Smooth muscle cell of the brain vasculature (primary cell): ENCODE measurements at places on chromosomes 7 and 10.
A peak's percentile ranks its signal among the peaks of the same experiment; 100 is the strongest.

- peak; percentile 87 for DNase-seq
These were observed 180.3 kb upstream of the GRB10 start for GRCh38 chr7:50962962-50963374.

DNA sequence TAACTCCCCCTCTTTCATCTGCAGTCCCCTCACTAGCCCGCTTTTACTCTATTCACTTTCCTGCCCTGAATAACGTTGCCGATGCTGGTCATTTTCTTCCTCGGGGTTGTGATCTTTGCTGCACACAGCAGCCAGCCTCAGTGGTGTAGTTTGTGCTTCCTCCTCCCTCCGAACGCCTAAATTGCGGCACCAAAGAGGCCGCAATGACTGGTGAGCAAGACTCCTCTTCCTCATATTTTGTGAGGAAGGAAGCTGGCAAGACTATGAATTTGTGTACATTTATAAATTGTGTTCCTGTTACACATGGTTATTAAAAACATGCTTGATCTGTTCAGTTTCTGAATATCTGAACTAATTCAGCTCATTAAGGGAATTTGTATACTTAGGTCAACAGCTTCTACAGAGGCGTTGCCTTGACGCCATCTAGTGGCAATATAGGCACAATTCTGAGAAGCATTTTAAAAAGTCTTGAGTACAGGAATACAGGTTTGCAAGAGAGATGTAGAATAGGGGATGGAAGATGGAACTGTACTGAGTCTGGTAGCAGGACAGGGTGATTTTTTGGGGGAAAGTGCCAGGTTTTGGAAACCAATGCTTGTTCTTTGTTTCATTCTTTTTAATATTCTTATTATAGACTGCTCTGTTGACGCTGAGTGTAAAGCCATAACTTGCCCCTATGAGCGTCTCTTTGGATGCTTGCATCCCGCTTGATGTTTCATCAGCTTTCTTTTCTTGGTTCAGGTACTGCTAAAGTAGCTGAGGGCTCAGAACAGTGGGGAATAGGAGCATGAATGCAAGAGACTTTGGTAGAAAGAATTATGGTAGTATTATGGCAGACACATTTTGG lies 4.1 kb upstream of the TAS2R5 start:
- DNase-seq = peak; percentile 12

GRCh38 chr7:76372984-76373833 lies 14.4 kb upstream of the YWHAG start:
- no peak for DNase-seq

- DNase-seq = no peak
These were observed 131.9 kb downstream of the CALCR start for GRCh38 chr7:93442478-93443224.

DNA sequence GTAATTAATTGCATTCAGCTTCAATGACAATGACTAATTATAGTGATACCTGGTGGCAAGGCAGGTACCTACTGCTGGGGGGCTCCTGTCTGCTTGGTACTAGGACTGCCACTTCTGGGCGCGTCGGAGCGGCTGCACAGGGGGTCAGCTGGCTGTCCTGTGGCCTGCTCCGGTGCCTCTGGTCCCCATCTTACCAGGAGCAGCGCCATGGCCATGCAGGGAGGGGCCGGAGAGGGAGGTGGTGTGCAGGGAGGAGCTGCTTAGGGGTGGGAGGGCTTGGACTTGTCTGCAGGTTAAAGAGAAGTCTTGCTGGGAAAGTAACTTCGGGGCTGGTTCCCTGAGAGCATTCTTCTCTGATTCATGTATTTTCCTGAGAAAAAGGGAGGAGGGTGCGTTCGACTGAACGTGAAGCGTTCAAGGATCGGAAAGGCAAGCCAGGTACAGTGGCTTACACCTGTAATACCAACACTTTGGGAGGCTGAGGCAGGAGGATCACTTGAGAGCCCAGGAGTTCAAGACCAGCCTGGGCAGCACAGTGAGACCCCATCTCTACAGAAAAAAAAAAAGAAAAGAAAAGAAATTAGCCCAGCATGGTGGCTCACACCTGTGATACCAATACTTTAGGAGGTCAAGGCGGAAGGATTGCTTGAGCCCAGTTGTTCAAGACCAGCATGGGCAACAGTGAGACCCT lies 15.4 kb downstream of the CUX1 start:
- DNase-seq = no peak

DNA sequence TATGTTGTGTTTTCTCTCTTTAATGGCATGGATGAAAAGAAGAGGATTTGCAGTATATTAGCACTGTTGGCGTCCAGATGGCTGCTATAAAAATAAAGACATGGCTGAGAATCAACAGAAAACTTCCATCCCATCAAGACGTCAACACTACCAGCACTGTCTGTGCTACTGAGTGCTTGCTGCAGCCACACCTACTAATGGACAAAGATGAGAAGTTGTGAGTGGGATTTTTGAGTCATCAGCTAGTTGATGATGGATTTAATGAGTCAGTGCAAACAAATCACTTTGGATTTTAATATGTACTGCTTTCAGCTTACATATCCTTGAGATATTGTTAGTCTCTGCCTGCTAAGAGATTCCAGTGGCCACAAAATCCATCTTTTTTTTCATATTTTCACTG lies 631.0 kb upstream of the ANKRD30A start:
- no peak for DNase-seq

DNA sequence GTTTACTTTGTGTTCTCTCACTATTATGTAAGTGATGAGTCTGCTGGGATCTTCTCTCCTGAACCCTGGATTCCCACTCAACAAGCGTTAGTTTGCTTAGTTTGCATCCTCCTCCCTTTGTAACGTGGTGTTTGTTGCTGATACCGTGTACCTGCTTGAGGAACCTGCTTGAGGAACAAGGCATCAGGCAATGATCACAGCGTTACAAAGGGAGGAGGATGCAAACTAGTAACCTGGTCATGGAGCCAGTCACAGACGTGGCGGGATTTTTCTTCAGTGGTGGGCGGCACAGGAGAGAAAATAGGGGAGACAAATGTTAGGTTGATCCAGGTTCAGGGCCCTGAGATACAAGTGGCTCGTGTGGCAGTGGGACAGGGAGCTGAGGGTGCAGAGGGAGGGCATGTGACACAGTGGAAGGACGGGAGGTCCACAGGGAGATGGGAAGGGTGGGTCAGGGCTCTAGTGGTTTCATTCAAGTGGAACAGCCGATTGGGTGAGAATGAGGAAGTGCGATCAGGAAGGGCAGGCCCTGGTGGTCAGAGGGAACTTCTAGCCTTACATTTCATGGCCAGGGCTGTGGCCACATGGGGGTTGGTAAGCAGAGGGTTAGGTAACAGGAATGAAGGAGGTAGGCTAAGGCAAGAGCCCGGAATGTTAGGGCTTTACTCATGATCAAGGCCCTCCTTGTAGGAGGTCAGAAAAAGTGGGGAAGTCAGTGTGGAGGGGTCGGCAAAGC lies 38.0 kb downstream of the SNX10 start:
- DNase-seq = no peak

DNA sequence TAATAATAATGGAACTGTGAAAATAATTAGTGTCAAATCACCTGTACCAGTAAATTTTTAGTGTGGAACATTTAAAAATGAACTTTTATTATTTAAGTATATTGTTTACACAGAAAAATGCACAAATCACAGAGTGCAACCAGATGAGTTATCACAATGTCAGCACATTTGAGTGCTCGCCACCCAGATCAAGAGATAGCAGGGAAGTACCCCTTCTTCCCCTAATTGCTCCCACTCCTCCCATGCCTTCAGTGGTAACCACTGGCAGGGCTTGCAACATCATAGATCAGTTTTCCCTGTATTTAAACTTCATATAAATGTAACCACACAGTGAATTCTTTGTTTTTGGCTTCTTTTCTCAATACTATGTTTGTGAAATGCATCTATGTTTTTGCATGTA lies 7.8 kb upstream of the GPR141 start:
- no peak for DNase-seq

DNA sequence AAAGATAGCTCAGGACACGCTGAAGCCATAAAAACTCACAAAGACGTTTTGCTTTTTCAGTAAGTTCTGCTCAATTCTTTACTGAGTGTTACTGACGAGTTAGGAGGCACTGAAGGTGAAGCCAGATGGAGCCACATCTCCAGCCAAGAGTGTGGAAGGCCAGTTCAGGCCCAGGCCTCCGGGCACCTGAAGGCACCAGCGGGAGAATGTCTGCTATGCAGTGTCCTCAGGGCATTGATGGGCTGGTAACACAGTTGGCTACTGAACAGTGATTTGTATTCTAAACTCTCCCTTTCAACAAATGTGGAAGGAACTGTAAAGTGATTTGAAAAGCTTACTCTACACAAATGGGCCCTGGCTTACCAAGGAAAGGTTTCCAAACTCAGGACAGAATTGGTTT lies 64.8 kb upstream of the SVIL start:
- no peak for DNase-seq

DNA sequence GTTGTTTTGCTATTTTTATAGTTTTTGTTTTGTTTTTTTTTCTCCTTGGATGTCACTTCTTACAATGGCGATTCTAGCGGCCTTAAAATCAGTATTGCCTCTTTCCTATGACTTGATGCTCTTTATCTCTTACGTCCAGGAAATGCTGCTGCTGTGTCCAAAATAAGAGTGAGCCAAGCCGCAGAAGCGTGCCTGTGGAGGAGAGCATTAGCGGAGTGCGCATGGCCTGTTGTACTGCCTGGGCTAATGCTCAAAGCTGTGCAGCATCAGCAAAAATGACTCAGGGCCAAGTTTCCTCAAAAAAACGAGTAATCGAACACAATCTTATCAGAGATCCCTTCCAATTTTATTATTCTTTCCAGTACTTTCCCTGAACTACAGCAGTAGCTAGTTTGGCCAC lies 18.5 kb upstream of the GAD2 start:
- no peak for DNase-seq

DNA sequence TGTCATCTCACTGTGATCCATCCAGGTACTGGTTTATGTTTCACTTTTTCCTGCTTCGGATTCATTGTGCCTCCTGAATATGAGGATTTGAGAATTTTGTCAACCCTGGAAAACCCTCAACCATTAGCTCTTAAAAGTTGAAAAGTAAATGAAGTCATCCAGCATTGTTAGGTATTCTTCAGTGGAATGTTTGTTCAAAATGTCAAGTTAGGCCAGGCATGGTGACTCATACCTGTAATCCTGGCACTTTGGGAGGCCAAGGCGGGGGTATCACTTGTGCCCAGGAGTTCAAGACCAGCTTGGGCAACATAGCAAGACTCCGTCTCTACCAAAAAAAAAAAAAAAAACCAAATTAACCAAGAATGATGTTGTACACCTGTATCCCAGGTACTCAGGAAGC lies 222.1 kb downstream of the NSUN6 start:
- DNase-seq = no peak

DNA sequence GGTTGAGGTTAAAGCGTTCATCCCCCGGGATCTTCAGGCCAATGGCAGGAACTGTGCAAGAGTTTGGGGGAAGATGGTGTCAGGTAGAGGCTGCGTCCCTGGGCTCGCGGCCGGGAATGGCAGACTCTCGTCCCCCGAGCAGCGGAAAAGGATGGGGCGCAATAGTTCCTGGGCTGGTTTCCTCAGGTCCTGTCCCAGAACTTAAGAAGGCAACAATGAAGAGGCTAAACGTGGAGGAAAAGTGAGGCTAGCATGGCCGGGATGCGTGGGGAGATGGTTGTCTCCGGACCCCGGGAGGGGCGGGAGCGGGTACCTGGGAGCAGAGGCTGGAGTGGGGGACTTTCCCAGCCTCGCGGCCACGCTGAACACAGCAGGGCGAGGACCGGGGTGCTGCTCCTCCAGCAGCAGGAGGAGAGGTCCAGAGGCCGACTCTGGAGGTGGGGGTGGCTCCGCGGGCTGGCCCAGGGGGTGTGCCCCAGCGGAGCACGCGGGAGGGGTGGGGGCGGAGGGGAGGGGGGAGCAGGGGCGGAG lies 882 bp downstream of the IRF5 start:
- no peak for DNase-seq

DNA sequence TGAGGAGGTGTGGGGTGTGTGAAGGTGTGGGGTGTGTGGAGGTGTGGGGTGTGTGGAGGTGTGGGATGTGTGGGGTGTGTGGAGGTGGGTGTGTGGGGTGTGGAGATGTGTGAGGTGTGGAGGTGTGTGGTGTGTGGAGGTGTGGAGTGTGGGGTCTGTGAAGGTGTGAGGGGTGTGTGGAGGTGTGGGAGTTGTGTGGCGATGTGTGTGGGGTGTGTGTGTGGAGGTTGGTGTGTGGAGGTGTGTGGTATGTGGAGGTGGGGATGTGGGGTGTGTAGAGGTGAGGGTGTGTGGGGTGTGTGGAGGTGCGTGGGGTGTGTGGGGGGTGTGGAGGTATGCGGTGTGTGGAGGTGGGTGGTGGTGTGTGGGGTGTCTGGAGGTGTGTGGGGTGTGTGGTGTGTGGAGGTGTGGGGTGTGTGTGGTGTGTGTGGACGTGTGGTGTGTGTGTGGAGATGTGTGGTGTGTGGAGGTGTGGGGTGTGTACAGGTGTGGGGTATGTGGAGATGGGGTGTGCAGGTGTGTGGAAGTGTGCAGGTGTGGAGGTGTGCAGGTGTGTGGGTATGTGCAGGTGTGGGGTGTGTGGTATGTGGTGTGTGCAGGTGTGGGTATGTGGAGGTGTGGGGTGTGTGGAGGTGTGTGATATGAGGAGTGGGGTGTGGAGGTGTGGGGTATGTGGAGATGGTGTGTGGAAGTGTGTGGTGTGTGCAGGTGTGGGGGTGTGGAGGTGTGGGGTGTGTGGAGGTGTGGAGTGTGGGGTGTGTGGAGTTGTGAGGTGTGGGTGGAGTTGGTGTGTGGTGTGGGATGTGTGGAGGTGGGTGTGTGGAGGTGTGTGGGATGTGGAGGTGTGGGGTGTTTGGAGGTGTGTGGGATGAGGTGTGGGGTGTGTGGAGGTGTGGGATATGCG lies 34.5 kb downstream of the SPDYE17 start:
- DNase-seq = no peak

- peak; percentile 4 for DNase-seq
These were observed 566.4 kb downstream of the GFRA1 start for GRCh38 chr10:115706488-115707076.

- no peak for DNase-seq
These were observed 269.0 kb upstream of the ETV1 start for GRCh38 chr7:14258441-14258840.

- no peak for DNase-seq
These were observed 534.0 kb upstream of the FOXK1 start for GRCh38 chr7:4147926-4148620.

GRCh38 chr10:32244011-32244410 lies 102.9 kb downstream of the EPC1 start:
- DNase-seq = no peak

- no peak for DNase-seq
These were observed 53.0 kb downstream of the PDGFA start for GRCh38 chr7:466465-467191.

DNA sequence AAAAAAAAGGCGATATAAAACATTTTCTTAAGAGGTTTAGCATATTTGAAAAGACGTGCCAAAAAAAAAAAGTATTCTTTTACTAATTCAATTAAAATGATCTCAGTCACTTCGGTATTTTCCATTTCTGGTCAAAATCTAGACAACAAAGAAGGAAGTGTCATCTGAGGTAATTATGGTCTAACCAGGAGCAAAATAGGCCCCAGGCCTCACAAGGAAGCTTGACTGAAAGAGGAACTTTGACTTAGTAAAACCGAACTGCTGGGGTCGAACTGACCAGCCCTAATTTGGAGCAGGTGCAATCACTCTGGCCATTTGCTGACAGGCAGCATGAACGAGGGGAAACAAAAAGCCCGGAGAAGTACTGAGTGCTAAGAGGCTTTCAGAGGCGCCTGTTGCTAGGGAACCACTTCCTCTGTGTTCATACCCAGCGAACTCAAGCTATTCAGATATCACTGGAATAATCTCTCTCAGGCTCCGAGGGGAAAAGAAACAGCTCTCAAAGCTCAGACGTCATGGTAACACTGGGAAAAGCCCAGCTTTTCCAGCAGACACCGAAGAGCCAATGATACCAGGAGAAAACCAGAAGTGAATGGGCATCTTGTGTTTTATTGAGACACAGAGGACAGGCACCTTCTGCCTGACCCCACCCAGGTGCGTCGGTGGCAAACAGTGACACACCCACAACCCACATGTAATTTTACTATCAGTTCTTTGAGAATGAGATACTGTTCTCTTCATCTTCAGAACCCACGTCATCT lies 126.5 kb downstream of the FAM107B start:
- no peak for DNase-seq
